ENCODE measurements at places on chromosomes 2 and 18.

- no peak for DNase-seq
Measured at GRCh38 chr18:79026491-79026890, 42.7 kb upstream of the ATP9B start.

DNA sequence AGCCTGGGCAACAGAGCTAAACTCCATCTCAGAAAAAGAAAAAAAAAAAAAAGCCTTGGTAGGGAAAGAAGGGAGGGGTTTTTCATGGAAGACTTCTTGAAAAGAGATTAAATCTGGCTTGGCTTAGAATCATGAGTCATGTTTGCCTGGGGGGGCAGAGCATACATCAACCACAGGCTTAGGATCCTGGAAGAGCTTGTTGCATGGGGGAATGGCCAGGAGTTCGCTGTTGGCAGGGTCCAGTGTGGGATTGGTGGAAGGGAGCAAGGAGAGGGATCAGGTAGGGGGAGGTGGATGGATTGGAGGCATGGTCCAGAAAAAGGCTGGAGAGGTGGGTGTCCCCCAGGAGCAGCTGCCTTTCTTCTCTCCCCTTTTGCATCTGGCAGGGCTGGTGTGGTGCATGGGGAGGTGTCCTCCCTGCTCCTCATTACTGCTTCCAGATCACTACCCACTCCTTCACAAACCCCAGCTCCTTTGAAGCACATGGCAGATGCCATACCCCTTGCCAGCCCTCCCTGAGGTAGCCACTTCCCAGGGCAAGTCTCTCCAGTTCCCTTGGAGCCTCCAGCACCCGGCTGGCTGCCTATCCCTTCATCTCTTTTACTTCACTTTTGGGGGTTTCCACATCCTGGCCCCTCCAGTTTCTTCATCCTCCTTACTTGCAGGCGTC, 2.5 kb downstream of the ARMC9 start:
- DNase-seq, result no peak

DNA sequence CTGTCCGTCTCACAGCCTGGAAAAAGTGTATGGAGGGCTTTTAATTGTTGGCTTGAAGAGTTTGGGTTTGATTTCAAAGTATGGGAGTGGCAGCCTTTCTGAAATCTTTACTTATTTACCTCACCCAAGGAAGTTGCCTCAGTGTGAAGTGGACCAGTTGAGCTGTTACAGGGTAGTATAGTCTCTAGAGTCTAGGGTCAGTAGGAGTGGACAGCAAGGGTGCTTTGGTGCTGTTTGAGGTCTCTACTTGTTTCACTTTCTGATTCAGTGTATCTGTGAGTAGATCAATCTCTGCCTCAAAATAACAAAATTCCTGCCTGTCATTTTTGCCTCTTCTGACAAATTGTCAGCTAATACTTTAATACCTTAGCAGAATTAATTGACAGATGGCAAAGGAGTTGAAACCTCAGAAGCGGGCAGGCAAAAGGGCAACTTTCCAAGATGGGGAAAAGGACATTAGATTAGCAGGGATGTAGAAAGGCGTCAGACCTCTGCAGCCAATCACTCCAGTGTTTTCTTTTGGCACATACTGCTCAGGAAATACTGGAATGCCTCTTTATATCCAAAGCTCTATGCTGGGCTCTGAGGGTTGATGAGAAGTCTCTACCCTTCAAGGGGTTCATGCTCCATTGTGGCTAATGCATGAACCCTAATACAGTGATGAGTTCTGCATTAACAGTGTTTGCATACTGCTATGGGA, 5.9 kb downstream of the RIOK3 start:
- DNase-seq, result no peak

DNA sequence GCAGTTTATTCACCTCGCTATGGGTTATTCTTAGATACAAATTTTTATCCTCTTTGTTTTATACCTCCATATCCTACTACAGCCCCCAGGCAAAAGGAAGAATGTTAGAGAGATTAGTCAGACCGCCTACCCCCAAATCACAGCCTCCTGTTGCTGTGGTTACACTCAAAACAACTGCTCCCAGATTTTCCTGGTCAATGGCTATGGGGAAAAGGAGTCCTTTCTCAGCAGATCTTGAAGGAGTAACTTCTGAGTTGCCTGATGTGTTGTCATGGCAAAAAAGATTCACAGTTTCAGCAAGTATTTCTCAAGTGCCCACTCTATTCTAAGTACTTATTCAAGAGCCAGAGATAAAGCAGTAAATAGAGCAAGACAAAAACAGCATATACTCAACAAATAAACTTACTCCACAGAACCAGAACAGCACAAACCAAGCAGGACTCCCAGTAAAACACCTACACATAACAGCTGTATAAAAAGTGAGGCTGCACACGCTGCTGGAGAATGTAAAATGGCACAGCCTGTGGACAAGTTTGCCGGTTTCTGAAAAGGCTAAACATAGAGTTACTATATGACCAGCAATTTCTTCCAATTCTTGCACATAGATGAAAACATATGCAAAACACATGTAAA, 104.8 kb downstream of the NOL10 start:
- no peak for DNase-seq

- no peak for DNase-seq
Measured at GRCh38 chr2:132267105-132267497, 105.3 kb upstream of the ANKRD30BL start.

GRCh38 chr18:23136326-23137096, 1.2 kb downstream of the CABLES1 start:
- DNase-seq, result peak; percentile 71

- peak; percentile 51 for DNase-seq
Measured at GRCh38 chr18:25349131-25349925, 2.6 kb downstream of the ZNF521 start.
